Stimulated activated CD4-positive, alpha-beta T cell treated with anti-CD3 and anti-CD28 coated beads, Interleukin-2, amount 100 ng/mL, for 24 hours (primary cell): ENCODE measurements at places on chromosomes 7 and 10.

- no peak for DNase-seq
Observed at GRCh38 chr10:102964713-102965112, 46.6 kb downstream of the CNNM2 start.

DNA sequence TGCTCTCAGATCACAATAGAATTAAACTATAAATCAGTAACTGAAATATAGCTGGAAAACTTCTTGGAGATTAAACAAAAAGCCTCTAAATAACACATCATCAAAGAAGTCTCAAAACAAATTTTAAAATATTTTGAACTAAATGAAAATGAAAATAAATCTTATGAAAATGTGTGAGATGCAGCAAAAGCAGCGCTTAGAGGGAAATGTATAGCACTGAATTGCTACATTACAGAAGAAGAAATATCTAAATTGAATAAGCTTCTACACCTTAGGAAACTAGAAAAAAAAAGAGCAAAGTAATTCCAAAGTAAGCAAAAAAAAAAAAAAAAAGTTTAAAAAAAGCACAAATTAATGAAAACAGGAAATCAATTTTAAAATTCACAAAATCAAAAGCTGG is 35.2 kb downstream of the LMBR1 start:
- no peak for DNase-seq

- no peak for DNase-seq
Observed at GRCh38 chr7:40303996-40304395, 169.2 kb downstream of the SUGCT start.

DNA sequence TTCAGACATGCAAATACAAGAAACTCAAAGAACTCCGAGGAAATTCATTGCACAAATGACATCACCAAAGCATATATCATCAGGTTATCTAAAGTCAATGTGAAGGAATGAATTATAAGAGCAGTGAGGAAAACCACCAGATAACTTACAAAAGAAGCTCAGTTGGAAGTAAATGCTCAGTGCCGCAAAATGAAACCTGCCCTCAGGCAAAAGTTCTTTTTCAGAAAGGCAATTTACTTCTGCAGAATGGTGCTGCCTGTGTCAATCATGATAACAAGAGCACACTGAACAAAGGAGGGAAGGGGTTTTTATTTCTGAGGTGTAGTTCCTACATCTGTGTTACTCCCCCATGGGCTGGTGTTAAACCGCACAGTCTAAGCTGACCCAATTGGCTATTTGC is 550.6 kb upstream of the SEMA3D start:
- DNase-seq = no peak

GRCh38 chr10:92177546-92177945 is 113.3 kb downstream of the CPEB3 start:
- DNase-seq = no peak

DNA sequence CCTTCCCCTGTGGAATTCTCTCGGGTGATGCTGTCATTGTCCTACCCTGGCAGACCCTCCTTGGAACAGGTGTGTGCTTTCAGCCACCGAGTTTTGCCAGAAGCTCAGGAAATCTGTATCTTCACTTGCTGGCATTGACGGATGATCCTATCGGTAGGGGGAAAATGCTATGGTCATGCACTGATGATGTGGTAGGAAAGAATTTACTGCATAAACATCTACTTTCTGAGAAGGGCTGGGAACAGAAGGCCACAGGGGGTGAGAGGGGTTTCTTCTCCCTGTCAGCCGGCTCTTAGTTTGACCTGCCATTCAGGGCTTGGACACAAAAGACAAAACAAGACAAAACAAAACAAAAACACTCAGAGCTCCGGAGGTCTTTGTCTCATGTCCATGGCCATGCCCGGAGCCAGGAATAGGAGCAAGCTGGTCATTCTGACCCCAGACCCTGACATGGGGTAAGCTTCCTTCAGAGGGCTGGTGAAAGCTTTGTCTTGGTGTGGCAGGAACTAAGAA is 43.6 kb upstream of the CARD11 start:
- DNase-seq = no peak

GRCh38 chr10:77091597-77092165 is 545.9 kb downstream of the KCNMA1 start:
- no peak for DNase-seq
